ENCODE measurements at places on chromosomes 7 and 10. TPM values are rescaled to one million over a fixed set of nuclear protein-coding genes. Genes with fewer than 3 reads are reported as not detected.

Gene TMEM229A
- not detected for total RNA-seq

Gene HGF
- total RNA-seq: not detected

Gene GIMAP1
- total RNA-seq: 42.1 TPM

DNA sequence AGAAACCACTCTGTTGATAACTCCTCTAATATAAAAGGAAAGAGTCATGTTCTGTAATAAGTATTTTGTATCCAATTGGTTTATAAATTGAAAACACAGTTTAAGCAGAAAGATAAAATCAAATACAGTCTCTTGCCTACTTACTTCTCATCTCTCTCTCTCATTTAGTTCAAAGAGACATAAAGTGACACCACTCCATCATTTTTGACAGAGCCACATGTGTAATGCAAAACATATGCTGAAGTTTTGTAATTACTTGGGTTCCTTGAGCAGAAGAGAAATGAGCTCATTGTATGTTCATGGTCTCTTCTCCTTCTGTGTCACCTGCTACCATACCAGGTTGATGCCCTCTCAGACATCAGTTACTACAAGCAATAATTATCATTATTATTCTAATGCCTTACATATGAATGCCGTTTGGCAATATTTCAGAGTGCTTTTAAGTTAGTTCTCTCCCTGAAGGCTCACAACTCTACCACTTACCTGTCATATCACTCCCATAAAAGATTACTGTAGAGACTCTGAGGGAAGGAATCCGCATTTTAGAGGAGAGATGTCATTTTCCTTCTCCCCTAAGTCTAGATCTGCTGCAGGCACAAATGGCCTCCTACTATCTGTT lies 59.9 kb upstream of the SKAP2 start:
- no peak for DNase-seq
- peaks cover 17% of the 10 kb centered on the region for H3K27me3 ChIP-seq
- H3K4me1 ChIP-seq: no peaks in the 10 kb centered on the region
- no peaks in the 10 kb centered on the region for H3K36me3 ChIP-seq

DNA sequence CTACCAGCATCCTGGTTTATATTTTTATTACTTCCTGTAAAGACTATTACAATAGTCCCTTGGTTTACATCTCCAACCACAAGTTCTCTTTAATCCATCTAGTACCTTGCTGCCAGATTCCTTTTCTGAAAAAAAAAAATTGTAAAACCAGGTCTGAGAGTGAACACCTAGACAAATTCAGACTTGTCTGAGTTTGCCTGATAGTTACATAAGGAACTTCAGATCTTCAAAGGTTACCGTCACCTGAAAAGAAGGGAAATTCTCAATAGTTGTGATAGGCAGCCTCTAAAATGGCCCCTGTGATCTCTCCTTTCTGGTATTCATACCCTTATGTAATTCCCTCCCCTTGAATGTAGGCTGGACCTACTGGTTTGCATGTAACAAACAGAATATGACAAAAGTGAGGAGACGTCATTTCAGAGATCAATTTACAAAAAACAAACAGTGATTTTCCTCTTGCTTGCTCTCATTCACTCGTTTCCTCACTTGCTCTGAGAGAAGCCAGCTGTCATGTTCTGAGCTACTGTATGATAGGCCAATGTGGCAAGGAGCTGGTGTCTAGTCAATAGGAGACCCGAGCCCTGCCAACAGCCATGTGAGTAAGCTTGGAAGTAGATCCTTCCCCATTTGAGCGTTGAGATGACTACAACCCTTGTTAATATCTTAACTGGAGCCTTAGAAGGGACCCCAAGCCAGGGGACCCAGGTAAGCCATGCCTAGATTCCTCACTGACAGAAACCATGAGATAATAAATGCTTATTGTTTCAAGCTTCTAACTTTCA lies 110.9 kb upstream of the LSM8 start:
- H3K4me1 ChIP-seq: no peaks in the 10 kb centered on the region
- H3K27me3 ChIP-seq: no peaks in the 10 kb centered on the region
- H3K27ac ChIP-seq: no peak overlapping the region
- no peaks in the 10 kb centered on the region for H3K36me3 ChIP-seq

DNA sequence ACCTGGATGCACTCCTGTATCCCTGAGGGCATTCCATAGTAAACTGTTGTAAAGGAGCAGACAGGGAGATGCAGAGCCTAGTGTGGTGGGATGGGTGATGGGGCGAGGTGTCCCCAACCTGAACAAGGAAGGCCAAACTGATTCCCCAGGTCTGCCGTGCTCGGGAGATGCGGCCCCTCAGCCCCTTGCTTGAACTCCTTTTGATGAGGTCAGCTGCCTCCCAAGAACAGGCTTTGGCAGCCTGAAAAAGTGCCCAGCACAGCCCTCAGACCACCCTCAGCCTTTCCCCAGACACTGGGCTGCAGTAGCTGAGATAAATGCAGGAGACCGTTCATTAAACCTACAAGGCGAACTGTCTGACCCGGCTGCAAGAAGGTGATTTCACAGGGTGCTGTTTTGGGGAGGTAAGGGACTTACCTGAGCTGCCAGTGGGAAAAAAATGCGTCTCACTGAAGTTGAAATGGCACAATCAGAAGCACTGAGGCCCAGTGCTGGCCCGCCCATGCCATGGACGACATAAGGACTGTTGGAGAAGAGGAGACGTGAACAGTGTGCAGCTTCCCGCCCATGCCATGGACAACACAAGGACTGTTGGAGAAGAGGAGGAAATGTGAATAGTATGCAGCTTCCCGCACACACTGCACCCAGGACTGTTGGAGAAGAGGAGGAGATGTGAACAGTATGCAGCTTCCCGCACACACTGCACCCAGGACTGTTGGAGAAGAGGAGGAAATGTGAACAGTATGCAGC lies 148.4 kb upstream of the FAM20C start:
- no peak for DNase-seq
- no peak overlapping the region for H3K27ac ChIP-seq
- no peak overlapping the region for H3K4me3 ChIP-seq
- no peaks in the 10 kb centered on the region for H3K36me3 ChIP-seq
- H3K4me1 ChIP-seq: no peaks in the 10 kb centered on the region
- no peaks in the 10 kb centered on the region for H3K27me3 ChIP-seq

DNA sequence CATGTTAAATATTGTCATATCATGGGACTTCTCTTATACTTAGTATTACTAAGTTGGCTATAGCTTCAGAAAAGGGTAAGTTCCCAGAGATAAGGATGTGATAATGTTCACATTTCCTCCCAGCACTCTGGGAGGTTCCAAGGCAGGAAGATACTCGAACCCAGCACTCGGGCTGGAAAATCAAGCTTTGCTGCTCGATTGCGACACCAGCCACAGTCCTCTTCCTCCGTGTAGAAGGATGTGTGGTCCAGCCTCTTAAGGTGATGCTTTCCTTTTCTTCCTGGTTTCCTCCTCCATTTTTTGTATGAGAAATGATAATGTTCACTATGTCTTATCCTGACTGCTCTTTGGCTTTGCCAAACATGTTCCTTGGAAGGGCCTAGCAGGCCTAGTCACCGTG lies 3.2 kb downstream of the BMS1 start:
- peaks cover 10% of the 10 kb centered on the region for H3K36me3 ChIP-seq
- H3K27me3 ChIP-seq: no peaks in the 10 kb centered on the region
- peaks cover 3% of the 10 kb centered on the region for H3K4me1 ChIP-seq
- no peak for DNase-seq
- no peak overlapping the region for H3K4me3 ChIP-seq

DNA sequence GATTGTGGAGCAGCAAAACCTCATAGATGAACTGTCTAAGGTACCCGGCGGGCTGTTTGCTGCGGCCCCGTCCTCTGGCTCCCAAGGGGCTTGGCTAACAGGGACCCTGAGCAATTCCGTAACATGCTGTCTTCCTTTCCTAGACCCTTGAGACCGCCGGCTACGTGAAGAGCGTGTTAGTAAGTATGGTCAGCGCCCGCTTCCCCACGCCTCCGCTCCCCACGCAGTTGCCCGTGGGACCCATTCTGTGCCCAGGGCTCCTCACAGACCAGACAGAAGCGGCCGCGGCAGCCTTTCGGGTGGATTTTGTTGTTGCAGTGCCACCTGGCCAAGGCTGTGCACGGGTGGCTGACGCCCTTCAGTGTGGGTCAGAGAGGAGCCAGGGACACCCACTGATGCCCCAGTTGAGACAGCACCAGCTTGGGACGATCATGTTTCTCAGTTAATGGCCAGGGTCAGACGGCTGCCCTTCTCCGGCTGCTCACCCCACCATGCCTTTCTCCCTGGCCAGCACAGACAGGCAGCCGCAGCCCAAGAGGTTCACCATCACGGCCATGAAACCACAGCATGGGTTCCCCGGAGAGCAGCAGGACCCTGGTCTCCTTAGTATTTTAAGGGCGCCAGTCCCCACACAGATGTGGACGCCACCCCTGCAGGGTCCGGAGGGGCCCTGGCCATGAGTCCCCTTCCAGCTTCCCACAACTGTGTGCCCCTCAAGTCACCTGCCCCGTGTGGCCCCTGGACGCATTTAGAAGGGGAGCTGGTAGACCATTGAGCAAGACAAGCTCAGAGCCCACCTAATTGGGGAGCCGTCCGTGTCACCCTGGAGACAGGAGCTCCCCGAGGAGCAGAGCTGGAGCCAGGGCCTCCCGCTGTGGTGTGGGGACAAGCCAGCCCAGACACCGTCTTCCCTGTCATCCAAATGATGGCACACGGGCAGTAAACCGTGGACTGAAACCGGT lies 49.4 kb upstream of the DPYSL4 start:
- no peak overlapping the region for H3K4me3 ChIP-seq
- no peak overlapping the region for H3K27ac ChIP-seq
- no peak for DNase-seq
- H3K27me3 ChIP-seq: peaks cover 2% of the 10 kb centered on the region
- no peaks in the 10 kb centered on the region for H3K36me3 ChIP-seq

DNA sequence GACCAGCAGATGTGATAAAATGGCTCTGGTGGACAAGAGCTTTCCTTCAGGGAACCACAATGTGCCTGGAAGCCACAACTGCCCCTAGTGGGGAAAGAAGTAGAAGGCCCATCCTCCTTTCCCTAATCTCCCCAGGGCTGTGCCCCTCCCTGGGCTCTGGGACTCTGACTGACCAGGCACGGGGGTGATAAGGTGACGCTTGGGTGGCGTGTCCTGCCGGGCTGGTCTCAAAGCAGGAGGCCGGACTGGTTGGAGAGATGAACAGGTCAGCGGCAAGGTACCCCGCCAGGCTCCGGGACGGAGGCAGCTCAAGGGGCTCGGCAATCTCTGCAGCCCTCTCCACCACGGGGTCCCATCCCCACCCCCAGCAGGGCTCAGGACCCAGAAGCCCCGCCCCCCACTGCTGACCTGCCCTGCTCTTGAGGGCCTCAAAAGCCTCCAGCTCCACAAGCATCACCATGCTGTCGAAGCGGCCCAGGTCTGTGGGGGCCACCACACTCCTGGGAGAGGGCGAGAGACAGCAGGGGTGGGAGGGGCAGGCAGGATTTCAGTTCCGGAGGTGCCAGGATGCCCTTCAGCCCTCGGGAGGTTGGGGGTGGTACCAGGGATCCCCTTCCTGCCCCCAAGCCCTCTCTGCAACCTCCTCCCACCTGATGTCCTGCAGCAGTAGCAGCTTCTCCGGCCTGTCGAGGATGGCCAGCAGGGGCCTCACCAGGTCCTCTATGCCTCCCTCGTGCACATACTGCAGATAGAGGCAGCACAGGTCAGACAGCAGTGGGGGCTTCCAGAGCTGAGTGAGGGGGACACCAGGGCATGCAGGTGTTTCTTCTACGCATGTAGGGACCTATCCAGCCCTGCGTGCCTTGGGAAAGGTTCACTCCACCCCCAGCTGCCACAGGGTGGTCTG lies 12.2 kb downstream of the LZTS2 start:
- no peak overlapping the region for H3K27ac ChIP-seq
- H3K27me3 ChIP-seq: peaks cover 14% of the 10 kb centered on the region
- H3K36me3 ChIP-seq: no peaks in the 10 kb centered on the region

- peaks cover 8% of the 10 kb centered on the region for H3K4me1 ChIP-seq
- H3K36me3 ChIP-seq: peaks cover 3% of the 10 kb centered on the region
- H3K4me3 ChIP-seq: no peak overlapping the region
- no peak overlapping the region for H3K27ac ChIP-seq
Measured at GRCh38 chr10:77794256-77795142, 132.1 kb downstream of the DLG5 start.

DNA sequence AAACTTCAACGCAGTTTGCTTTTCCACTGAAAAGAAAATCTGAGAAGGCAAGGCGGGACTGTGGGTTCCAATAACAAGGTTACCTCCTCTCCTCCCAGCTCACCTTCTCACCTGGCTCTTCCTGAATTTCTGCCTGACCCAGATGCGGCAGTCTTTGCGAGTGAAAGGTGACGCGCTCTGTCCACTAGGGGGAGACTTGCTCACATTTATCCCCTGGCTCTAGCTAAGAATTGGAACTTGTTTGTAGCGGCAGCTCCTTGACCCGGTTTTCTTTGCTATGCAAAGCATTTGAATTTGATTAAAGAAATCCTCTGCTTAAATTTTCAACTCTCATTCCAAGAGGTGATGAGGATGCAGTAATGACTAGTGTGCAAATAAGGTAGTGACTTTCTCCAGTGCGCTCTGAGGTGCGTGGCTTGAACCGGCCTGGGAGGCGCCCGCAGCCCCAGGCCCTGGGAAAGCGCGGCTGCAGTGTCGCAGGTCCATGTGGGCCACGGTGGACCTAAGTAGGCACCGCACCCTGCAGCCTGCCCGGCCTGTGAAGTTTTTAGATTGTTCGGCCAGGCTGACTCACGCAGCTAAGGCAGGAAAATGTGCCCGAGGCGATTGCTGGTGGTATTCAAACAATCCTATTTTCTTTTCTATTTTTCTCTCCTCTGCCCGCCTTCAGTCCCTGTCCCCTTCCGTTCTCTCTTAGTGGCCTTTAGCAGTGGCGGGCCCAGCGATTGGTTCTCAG lies 336.9 kb upstream of the NPSR1 start:
- H3K4me3 ChIP-seq: no peak overlapping the region
- H3K4me1 ChIP-seq: no peaks in the 10 kb centered on the region
- peaks cover 2% of the 10 kb centered on the region for H3K27me3 ChIP-seq
- H3K27ac ChIP-seq: no peak overlapping the region
- DNase-seq: peak; percentile 26

- H3K27me3 ChIP-seq: peaks cover 4% of the 10 kb centered on the region
- DNase-seq: no peak
- H3K4me1 ChIP-seq: no peaks in the 10 kb centered on the region
- H3K27ac ChIP-seq: no peak overlapping the region
- no peak overlapping the region for H3K4me3 ChIP-seq
- no peaks in the 10 kb centered on the region for H3K36me3 ChIP-seq
Measured at GRCh38 chr7:19747740-19748339, 25.6 kb downstream of the TMEM196 start.

DNA sequence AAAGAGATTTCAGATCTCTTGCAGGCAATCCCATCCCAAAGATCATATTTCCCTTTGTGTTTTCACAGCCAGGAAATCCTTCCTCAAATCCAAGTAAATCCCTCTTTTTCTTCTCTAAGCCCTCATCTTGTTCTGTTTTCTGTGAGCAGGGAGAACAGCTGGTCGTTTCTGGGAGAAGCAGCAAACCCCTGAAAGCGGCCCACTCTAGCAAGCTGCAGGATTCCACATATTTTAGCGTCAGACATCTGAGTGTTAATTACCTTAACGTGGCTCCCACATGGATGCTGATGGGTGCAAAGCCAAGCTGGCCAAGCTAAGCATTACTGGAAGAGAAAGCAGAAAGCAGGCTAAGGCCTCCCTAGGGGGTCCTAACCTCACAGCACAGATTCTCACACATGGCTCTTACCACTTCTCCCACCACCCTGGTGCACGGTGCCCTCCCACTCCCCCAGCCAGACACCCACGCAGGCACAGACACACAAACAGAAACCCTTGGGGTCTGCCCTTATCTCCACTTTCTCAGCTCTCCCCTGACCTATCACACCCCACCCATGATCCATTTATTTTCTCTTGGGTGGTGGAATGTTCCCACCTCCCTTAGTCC lies 551.0 kb upstream of the AUTS2 start:
- H3K36me3 ChIP-seq: no peaks in the 10 kb centered on the region
- no peaks in the 10 kb centered on the region for H3K27me3 ChIP-seq
- no peak overlapping the region for H3K4me3 ChIP-seq
- H3K4me1 ChIP-seq: no peaks in the 10 kb centered on the region
- no peak for DNase-seq
